Smooth muscle cell of bladder (primary cell): ENCODE measurements at places on chromosomes 6 and 20. TPM values are rescaled to one million over a fixed set of nuclear protein-coding genes. Genes with fewer than 3 reads are reported as not detected.

Gene TAAR2
- not detected in 2 replicates for total RNA-seq

Gene GTSF1L
- total RNA-seq = not detected in 2 replicates

Gene FKBP1A
- 93.2 and 97.1 TPM in 2 replicates for total RNA-seq

Gene CST5
- total RNA-seq = not detected in 2 replicates

Gene ANKEF1
- total RNA-seq = 0.83 and 1.4 TPM in 2 replicates

Gene ME1
- total RNA-seq = 28.3 and 30.8 TPM in 2 replicates

Gene CLPSL2
- total RNA-seq = not detected in 2 replicates

Gene HLA-DRB5
- total RNA-seq = not detected in 2 replicates

Gene SRMS
- not detected in 2 replicates for total RNA-seq

Gene SLC32A1
- not detected in 2 replicates for total RNA-seq

Gene SLC24A3
- total RNA-seq = 1.6 and 2.4 TPM in 2 replicates

Gene TLDC2
- total RNA-seq = 0.14 TPM in 1 of 2 replicates, not detected in the other
